ENCODE measurements at places on chromosomes 11 and 22. TPM values are rescaled to one million over a fixed set of nuclear protein-coding genes. Genes with fewer than 3 reads are reported as not detected.

Gene OR52A1
- 0.04 TPM for polyA plus RNA-seq

Gene DEUP1
- polyA plus RNA-seq, result 1.7 TPM

GRCh38 chr11:110409174-110409573 is 20.6 kb upstream of the FDX1 start:
- DNase-seq, result no peak

Gene SMIM35
- polyA plus RNA-seq, result 0.27 TPM

DNA sequence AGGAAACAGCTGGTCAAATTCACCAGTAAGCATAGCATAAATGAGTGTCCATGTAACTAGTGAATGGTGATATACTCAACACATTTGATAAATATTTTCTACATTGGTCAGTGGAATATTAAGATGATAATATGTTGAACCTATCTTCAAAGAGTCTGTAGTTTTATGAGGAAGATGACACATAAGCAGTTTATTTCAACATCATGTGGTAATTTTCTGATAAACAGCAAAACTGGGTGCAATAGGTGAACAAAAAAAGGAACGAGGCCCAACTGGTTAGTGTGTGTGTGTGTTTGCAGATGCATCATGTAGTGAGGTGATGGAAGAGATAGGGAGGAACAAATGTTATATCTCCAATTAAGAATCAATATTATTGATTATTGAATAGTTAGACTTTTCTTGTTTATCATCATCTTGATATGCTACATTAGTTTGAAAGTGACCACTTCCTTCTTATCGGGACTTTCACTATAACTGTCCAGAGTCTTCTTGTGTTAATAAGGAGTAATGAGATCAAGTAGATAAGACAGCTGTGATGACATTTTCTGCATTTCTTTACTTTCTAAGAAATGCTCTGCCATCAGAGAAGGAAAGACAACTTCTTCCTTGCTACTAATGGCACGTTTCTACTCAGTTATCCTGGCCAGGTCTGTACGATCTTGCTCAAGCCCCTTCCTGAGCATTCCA is 270.7 kb downstream of the ETS1 start:
- DNase-seq, result no peak

Gene SCN2B
- polyA plus RNA-seq, result 5.6 TPM

Gene MGAT3
- 8.6 TPM for polyA plus RNA-seq

DNA sequence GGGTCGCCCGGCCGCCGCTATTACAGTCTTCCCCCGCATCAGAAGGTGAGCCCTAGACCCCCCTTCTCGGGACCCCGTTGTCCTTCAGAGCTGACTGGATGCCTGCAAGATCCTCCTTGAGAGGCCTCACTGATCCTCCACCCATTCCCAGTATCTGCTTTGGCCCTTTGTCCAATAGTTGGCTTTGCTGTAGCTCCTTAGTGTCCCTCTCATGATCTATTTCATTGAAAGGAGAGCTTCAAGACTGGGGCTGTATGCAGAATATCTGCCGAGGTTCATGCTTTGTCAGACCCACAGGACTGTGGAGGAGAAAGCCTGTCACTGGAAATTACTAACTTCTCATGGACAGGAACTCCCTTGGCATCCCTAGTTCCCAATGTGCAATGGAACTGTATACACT is 499 bp downstream of the DLAT start:
- DNase-seq, result no peak
